ENCODE measurements at places on chromosomes 16 and 17.

- DNase-seq: no peak
These were observed 72.3 kb downstream of the CDK5R1 start for GRCh38 chr17:32558997-32559650.

- no peak for DNase-seq
These were observed 91.7 kb downstream of the TANGO6 start for GRCh38 chr16:68935008-68935407.

DNA sequence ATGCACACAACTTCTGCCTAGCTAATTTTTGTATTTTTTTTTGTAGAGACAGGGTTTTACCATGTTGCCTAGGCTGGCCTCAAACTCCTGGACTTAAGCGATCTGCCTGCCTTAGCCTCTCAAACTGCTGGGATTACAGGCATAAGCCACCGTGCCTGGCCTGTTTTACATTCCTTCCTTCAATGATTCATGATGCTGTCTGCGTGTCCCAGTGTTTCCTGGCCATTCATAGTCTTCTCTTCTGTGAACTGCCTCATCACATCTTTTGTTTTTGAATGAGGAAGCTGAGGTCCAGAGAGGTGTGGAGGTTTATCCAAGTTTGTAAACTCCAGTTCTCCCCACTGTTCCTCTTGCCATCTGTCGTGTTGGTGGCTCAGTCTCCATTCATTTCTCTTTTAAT is 64.5 kb upstream of the MED9 start:
- no peak for DNase-seq

- no peak for DNase-seq
These were observed 209.7 kb upstream of the TBX2 start for GRCh38 chr17:61189968-61190367.

- DNase-seq: no peak
These were observed 210.8 kb downstream of the GSG1L start for GRCh38 chr16:27852681-27853080.

GRCh38 chr16:21336231-21336630 is 58.1 kb upstream of the CRYM start:
- DNase-seq: no peak

DNA sequence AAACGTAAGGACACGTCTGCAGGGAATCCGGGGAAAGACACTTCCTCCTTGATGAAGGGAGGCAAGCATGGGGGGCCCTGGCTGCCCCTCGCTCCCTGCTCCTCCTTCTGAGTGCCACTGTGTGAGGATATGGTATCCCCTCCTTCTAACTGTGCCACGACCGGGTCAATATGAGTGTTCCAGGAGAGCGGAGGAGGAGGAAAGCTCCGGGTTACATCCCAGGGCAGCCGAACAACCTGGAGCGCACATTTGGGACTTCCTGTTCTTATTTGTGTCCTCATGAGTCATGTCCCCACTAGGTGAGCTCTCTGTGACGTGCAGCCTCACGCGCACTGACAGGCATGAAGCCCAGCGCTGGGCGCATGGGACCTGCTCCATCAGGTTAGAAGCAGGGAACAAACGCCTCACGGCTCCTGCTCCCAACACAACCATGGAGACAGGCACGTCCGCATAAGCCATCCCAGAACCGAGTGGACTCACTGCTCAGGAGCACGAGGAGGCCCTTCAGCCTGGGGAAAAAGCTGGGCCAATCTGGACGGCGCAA is 92.9 kb upstream of the DNAH17 start:
- DNase-seq: no peak

DNA sequence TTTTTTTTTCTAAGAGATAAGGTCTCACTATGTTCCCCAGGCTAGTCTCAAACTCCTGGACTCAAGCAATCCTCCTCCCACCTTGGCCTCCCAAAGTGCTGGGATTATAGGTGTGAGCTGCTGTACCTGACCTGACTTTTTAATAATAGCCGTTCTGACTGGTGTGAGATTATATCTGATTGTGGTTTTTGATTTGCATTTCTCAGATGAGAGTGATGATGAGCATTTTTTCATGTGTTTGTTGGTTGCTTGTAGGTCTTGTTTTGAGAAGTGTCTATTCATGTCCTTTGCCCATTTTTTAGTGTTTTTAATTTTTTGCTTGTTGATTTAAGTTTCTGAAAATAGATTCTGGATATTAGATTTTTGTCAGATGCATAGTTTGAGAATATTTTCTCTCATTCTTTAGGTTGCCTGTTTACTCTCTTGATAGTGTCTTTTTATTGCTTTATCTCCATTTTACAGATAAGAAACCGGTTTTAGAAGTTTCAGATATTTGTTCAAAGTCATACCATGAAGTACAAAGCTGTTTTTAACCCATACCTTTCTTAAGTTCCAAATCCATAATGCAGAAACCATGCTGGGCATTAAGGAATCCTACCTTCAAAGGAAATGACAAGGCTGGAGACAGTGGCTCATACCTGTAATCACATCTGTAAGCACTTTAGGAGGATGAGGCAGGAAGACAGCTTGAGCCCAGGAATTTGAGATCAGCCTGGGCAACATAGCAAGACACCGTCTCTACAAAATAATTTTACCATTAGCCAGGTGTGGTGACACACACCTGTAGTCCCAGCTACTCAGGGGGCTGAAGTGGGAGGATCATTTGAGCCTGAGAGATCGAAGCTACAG is 168.4 kb upstream of the TBX2 start:
- DNase-seq: no peak

GRCh38 chr17:35931794-35932425 is 1.3 kb upstream of the RDM1 start:
- no peak for DNase-seq

DNA sequence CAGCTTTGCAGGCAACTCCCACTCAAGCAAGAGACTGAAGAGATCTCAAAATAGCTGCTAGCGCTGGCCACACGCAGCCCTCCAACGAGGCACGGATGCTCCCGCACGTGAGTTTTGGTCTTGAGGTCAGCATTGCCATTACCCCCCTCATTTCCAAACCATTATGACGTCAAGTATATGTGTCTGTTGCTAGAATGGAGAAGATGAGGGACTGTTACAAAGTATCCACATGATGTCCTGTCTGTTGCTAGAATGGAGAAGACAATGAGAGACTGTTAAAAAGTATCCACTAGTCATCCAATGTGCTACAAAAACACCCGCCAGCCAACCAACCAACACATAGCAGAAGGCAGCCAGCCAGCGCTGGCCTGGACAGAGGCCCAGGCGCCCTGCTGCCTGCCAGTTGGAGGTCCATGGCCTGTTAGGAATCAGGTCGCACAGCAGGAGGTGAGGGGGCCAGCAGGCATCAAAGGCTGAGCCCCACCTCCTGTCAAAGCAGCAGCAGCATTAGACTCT is 24.8 kb downstream of the KLHDC4 start:
- DNase-seq: no peak

GRCh38 chr17:6454495-6455320 is 10.5 kb downstream of the PIMREG start:
- DNase-seq: no peak

DNA sequence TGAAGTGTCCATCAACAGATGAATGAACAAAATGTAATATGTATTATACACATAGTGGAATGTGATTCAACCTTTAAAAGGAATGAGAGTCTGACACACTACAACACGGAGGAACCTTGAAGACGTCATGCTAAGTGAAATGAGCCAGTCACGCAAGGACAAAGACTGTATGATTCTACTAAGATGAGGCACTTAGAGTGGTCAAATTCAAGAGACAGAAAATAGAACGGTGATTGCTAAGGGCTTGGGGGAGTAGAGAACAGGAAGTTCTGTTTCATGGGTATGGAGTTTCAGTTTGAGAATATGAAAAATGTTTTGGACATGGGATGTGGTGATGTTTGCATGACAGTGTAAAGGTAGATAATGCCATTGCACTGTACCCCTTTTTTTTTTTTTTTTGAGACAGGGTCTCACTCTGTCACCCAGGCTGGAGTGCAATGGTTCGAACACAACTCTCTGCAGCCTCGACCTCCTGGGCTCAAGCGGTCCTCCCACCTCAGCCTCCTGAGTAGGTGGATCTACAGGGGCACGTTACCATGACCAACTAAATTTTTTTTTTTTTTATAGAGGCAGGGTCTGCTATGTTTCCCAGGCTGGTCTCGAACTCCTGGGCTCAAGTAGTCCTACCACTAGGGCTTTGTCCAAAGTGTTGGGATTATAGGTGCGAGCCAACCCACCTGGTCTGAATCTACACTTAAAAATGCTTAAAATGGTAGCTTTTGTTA is 2.9 kb upstream of the CCDC102A start:
- DNase-seq: no peak

- no peak for DNase-seq
These were observed 17.1 kb downstream of the CDH16 start for GRCh38 chr16:66901626-66902025.

GRCh38 chr17:60910415-60910814 is 232.8 kb downstream of the BCAS3 start:
- DNase-seq: no peak

DNA sequence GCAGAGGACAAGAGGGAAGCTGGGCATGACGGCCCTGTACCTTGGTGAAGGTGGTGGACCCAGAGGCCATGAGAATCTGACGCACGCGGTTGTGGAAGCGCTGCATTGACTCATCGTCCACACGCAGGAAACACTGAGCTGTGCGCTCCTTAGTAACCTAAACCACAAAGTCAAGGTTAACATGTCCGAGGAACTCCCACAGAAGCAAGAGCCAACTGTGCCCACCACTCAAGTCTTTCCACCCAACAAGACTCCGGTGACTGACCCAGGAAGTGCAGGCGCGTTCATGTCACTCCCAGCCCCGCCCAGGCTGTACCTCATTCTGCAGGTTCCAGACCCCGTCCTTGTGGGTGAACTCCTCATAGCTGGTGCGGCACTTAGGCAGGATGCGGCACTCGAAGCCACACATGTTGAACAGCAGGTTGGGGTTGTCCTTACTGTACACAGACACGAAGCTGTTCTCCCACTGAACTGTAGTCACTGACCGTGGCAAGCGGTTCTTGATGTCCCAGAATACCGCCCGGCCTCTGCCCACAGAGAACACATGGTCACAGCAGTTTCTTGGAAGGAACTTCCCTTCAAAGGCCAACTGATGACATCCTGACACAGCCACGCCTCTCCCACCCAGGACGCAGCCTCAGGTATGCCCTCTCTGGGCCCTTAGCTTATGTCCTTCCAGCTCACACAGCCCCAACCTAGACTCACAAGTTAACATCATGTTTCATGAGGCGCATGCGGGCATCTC is 11.5 kb downstream of the PRPF8 start:
- DNase-seq: peak; percentile 32

GRCh38 chr17:42603318-42603717 is 5.9 kb downstream of the RETREG3 start:
- no peak for DNase-seq

- no peak for DNase-seq
These were observed 20.1 kb upstream of the GCSH start for GRCh38 chr16:81116285-81116684.

GRCh38 chr17:48352630-48353029 is 77.4 kb downstream of the SKAP1 start:
- DNase-seq: no peak

DNA sequence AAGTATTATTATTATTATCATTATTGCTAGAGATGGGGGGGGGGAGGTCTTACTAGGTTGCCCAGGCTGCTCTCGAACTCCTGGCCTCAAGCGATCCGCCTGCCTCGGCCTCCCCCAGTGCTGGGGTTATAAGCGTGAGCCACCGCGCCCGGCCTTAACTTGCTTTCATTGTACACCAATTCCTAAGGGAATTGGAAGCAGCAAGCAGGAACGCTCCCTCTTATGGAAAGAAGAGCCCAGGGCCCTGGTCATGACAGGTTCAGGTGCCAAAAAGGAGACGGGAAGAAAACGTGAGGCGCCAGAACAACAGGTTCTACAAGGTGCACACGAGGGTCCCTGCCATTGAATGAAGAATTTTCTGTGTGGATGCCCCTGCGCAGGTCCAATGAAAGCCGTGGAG is 540 bp upstream of the RPL38 start:
- DNase-seq: no peak

DNA sequence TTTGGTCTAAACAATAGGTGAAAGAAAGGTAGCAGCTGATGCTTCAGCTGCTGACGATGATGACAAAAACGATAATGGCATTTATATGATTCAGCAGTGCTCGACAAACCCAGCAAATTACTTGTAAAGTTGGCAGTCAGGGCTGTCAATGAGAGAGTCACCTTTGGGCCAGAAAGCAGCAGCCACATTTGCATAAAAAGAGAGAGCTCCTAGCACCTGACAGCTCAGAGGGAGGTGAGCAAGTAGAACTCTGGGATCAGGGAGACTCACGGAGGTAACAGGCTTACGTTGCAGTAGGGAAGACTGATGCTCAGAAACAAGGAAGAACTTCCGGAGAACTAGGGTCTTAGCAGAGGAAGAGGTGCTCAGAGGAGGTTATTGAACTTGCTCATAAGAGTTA is 291.9 kb upstream of the ZFHX3 start:
- DNase-seq: no peak

DNA sequence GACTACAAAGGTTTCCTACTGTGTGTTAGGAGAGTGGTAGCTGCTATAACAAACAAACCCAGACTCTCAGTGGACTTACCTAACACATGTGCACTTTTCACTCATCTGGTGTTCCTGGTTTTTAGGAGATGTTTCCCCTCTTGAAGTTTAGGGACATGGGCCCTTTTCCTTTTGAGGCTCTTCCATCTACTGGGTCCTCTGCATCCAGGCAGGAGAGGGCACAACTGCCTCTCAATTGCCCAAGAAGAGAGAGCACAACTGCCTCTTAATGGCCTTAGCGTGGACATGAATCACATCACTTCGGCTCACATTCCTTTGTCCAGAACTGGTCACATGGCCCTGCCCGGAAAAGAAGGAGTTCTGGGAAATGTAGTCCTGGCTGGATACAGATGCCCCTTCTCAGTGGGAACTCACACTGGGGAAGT is 9.8 kb upstream of the TNRC6C start:
- no peak for DNase-seq

- no peak for DNase-seq
These were observed 42.1 kb upstream of the SSTR5 start for GRCh38 chr16:1030473-1030901.

- no peak for DNase-seq
These were observed 250.4 kb upstream of the N4BP1 start for GRCh38 chr16:48860341-48860740.

- DNase-seq: no peak
These were observed 25.3 kb downstream of the RPTOR start for GRCh38 chr17:80569924-80570323.

DNA sequence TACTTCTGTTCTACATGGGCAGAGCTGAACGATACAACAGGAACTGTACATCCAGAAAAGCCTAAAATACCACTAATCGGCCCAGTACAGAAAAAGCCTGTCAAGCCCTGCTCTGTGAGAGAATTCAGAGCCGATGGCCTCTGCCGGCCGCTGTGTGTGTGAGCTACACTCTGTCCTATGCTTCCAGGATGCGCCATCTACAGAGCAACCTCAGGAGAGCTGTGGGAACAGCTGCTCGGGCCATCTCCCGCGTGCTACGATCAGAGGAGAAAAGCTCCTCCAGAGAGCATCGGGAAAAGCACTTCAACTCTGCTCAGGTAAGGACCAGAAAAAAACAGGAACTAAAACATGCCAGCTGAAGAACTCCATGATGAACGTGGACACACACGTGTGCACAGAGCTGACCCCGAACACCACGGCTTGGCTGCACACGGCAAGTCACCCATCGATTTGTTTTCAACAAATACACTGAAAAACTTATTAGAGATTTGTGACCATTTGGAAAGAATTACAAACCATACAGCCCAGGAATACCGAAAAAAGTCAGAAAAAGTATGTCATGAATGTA is 115.9 kb downstream of the ANKRD11 start:
- no peak for DNase-seq

GRCh38 chr17:66635386-66636045 is 199.4 kb upstream of the CACNG5 start:
- DNase-seq: no peak

All from activated effector memory CD4-positive, alpha-beta T cell treated with Interleukin-2 at 50 U/mL for 16 hours (primary cell).